ENCODE measurements at places on chromosomes 16 and 17.

- no peak for ATAC-seq
Observed at GRCh38 chr16:22668318-22668717, 145.6 kb upstream of the HS3ST2 start.

- no peak for ATAC-seq
Observed at GRCh38 chr16:14444979-14445810, 184.9 kb downstream of the PARN start.

- no peak for ATAC-seq
Observed at GRCh38 chr17:30232824-30233427, 2.6 kb downstream of the SLC6A4 start.

DNA sequence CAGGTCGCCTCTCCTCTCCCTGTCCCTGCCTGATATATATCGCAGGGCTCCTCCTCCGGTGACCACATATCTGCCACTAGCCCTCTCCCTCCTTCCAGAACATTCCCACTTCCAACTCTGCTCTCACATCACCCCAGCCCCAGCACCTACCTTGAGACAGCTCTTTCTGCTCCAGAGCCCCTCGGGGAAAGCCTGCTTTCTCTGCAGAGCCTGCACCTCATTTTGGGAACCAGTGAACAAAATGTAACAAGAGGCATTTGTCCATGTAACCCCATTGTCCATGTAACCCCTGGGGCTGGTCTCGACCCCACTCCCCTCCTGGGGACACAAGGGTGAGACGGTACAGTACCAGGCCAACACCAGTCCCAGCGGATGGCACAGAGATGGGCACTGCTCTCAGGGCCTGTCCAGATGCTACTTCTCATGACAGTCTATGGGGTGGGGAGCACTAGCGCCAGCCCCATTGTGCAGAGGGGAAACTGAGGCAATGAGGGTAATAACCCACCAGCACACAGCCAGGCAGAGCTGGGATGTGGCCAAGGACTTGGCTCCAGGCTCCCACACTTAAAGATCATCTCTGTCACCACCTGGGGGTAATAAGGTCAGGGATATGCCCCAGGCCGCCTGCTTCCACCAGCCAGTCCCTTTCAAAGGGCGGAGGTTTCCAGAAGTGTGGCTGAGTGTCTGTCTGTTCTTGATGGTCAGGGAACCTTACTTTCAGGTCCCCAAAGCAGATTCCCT is 42.9 kb downstream of the TBC1D16 start:
- ATAC-seq, result peak; percentile 6

- ATAC-seq, result peak; percentile 61
Observed at GRCh38 chr16:728131-728889, 1.4 kb downstream of the HAGHL start.

GRCh38 chr16:89338863-89339262 is 121.4 kb downstream of the ZNF778 start:
- no peak for ATAC-seq

GRCh38 chr17:36128411-36128978 is 24.9 kb downstream of the CCL4 start:
- ATAC-seq, result no peak

DNA sequence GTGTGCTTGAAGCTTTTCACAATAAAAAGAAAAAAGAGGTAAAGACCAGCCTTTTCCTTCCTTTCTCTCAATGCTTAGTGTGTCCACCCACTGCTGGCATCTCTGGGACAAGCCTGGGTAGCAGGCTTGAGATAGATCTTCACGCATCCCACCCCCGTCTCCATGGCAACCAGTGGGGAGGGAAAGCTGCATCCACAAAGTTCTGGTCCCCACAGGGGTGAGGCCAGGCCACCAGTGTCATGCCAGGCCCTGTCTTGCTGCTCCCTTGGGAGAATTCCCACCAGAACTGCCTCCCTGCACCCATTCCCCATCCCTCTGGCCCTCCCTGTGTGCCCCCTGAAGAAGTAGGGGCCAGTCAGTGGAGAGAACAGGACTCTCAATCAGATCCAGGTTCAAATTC is 259.9 kb downstream of the MRTFB start:
- no peak for ATAC-seq

DNA sequence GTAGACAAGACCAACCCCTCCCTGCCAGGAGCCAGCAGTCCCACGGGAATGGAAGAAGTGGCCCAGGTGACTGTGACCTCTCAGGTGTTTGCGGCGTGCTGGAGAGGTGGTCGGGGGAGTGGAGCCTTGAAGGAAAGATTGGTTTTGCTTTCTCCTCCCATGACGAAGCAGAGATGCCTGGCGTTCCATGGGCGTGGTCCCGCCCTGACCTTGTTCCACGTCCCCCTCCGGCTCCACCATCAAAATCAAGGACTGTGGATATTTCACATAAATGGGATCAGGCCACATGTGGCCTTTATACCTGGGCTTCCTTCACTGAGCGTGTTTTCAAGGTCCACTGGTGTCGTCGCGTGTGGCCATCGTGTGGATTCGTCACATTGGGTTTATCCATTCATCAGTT is 270.6 kb upstream of the TNRC6C start:
- no peak for ATAC-seq

GRCh38 chr17:46869975-46870803 is 18.8 kb downstream of the WNT9B start:
- ATAC-seq, result no peak

DNA sequence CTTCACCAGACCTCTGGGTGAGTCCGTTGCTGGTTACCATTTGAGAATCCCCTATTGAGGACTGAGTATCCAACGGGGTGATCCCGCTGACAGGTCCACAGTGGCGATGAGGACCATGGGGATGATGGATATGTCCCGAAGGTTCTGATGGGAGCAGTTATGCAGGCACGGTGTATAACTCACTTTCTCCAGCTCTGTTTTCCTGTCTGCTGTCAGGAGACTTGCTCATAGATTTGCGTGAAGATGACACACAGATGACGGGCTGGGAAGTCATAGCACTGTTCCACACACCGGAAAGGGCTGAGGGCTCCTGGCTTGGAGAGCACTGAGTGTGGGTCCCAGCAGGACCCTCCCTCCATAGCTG is 22.2 kb upstream of the ADCY7 start:
- no peak for ATAC-seq

GRCh38 chr17:794876-795275 is 12.7 kb downstream of the MRM3 start:
- ATAC-seq, result peak; percentile 76

DNA sequence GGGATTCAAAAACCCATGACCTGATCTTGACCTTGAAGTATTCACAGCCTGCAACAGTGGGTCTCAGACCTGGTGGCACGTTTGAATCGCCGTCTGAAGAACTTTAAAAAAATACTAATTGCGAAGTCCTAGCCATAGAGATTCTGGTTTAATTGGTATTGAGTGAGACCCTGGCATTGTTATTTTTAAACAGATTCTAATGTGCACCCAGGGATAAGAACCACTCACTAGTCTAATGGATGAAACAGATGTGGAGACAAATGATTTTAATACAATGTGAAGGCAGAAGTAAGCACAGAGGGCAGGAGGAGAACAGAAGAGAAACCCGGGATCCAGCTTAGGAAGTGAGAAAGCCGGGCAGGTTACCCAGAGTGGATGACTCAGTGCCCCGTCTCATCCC is 21.2 kb downstream of the TMEM98 start:
- ATAC-seq, result no peak

DNA sequence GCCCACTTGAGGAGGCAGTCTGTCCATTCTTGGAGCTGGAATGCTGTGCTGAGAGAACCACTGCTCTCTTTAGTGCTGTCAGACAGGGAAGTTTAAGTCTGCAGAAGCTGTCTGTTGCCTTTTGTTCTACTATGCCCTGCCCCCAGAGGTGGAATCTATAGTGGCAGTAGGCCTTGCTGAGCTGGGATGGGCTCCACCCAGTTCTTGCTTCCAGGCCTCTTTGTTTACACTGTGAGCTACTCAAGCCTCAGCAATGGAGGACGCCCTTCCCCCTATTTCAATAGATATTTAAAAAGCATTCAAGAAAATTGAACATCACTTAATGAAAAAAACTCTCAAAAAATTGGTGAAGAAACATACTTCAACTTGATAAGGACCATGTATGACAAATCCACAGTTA is 313.5 kb downstream of the PHKB start:
- ATAC-seq, result no peak

- ATAC-seq, result no peak
Observed at GRCh38 chr16:66903544-66904427, 14.9 kb downstream of the CDH16 start.

DNA sequence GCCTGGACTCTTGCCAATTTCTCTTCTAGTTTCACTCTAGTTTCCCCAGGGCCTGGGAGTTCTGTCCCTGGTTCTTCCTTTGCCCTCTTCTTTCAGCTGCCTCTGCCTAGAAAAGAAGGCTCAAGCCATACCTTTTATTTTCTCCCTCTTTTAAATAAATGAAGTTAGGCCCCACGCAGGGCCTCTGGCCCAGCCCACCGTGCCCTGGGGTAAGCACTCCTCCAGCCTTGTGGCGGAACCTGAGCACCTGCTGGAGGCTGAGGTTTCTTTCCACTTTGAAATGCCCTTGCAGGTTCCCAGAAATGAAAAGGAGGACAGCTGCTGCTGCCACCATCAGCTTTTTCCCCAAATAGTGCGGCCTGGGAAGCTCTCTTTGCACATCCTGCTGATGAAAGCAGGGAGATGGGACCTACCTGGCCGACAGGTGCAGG is 139.4 kb downstream of the CCDC182 start:
- ATAC-seq, result no peak

- ATAC-seq, result peak; percentile 1
Observed at GRCh38 chr16:66551788-66552285, 539 bp upstream of the CKLF start.

- no peak for ATAC-seq
Observed at GRCh38 chr17:62715882-62716390, 88.5 kb downstream of the MRC2 start.

GRCh38 chr16:13634253-13634652 is 285.7 kb upstream of the ERCC4 start:
- ATAC-seq, result no peak

DNA sequence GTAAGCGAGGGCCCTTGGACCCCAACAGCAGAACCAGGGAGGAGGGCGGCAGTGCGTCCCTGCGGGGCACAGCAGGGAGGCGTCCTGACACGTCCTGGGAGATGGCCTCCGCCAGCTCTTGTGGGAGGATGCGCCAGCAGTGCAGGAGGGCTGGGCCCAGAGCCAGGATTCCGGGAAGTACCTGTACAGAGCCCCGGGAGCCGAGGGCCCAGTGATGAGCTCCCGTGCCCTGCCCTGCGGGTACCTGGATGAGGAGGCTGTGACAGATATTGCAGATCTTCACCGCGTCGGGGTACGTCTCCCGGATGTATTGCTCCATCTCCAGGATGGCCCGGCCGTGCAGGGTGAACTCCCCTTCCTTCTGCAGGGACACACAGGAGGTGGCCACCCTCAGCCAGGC is 23.1 kb downstream of the KDM8 start:
- no peak for ATAC-seq

- ATAC-seq, result no peak
Observed at GRCh38 chr16:5205361-5206040, 107.9 kb upstream of the EEF2KMT start.

GRCh38 chr16:48659940-48660339 is 50.0 kb upstream of the N4BP1 start:
- ATAC-seq, result no peak

DNA sequence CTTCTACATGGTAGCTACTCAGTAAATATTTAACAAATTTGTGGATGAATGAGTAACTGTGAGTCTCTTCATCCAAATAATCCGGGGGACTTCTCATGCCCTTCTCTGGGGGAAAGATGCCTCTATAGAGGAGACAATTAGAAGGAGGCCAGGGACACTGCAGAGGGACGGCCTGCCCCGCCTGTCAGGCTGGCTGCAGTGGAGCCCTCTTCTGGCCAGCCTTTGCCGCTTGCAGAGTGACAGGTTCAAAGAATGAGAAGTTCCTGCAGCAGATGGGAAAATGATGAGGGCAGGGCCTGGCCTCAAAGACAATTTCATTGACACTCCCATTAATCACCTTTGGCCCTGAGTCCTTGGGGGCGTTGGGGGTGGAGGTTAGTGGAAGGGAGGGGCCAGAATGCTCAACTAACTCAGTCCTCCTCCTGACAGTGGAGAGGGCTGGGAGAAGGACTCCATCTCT is 339.0 kb downstream of the MAF start:
- peak; percentile 51 for ATAC-seq

DNA sequence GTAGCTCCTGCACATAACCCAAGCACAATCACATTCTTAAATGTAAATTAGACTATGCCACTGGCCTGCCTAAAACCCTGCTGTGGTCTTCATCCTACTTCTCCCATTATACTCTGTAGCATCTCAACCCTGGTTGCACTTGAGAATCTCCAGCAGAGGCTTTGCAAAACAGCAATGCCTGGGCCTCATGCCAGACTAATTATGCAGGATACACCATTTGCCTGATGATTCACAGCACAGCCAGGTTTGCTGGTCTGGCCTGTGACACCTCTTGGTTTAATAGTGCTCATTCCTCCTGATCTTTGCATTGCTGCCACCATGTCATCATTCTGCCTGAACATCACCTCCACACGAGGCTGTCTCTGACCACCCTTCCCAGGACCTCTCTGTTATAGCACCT is 491.9 kb upstream of the TOM1L1 start:
- no peak for ATAC-seq

DNA sequence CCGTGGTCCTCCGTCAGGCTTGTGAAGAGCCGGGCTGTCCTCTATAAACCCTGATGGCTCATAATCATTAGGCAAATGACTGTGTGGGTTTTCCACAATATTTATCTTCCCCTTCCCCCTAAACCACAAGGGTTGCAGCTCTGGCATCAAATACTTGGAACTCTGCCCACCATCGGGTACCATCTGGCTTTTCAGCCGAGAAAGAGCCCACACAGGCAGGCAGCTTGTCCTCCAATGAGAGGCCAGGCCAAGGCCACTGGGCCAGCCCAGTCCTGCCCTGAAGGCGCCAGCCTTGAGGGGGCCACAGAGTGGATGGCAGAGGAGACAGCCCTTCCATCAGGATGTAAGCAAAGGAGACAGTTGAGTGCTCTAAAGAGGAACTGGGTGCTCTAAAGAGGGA is 31.8 kb upstream of the NAT9 start:
- no peak for ATAC-seq

DNA sequence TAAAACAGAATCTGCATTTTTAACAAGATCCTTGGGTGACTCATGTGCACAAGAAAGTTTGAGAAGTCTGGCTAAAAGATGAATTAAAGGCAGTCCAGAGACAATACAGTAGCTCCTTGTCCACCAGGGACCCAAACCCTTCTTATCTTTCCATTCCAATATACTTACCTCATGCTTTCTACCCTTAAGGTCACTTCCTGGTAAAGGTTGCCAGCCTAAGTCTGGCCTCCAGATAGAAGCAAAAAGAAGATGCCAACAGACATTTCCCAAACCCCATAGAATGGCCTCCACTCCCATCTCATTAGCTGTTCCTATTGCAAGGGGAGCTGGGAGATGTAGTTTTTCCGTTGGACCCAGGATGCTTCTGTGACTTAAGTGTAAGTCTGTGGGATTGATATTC is 101.4 kb upstream of the XYLT1 start:
- no peak for ATAC-seq

- ATAC-seq, result no peak
Observed at GRCh38 chr16:13052431-13052830, 151.0 kb downstream of the SHISA9 start.

- ATAC-seq, result no peak
Observed at GRCh38 chr17:49681106-49681979, 3.4 kb upstream of the SPOP start.

- ATAC-seq, result peak; percentile 65
Observed at GRCh38 chr16:50668368-50669008, 12.6 kb downstream of the SNX20 start.
